ENCODE measurements at places on chromosomes 11 and 22. TPM values are rescaled to one million over a fixed set of nuclear protein-coding genes. Genes with fewer than 3 reads are reported as not detected.

GRCh38 chr11:63520606-63521170, 14.8 kb downstream of the LGALS12 start:
- no peaks in the 10 kb centered on the region for H3K36me3 ChIP-seq
- peaks cover 26% of the 10 kb centered on the region for H3K27me3 ChIP-seq
- H3K27ac ChIP-seq: no peak overlapping the region
- no peak for DNase-seq
- peaks cover 4% of the 10 kb centered on the region for H3K4me1 ChIP-seq

DNA sequence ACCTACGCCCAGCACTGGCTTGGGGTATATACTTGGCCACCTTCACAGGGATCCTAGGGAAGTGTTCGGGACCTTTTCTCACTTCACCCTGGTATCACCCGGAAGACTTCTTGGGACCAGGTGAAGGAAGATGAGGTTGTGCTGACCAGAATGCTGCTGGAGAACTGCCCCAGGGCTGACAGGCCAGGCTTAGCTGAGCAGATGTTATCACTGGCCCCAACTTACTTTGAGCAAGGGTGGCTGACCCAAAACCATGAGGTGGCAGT, 4.5 kb downstream of the FTH1 start:
- peak overlapping the region; percentile 90 for H3K27ac ChIP-seq
- H3K4me3 ChIP-seq: peak overlapping the region; percentile 53
- DNase-seq: no peak
- peaks cover 41% of the 10 kb centered on the region for H3K36me3 ChIP-seq

GRCh38 chr11:123755813-123756212, 1.5 kb upstream of the OR6X1 start:
- H3K36me3 ChIP-seq: no peaks in the 10 kb centered on the region
- no peak for DNase-seq
- no peak overlapping the region for H3K4me3 ChIP-seq
- peaks cover 37% of the 10 kb centered on the region for H3K27me3 ChIP-seq
- H3K27ac ChIP-seq: no peak overlapping the region

- no peak overlapping the region for H3K4me3 ChIP-seq
- DNase-seq: no peak
- no peaks in the 10 kb centered on the region for H3K36me3 ChIP-seq
- H3K27ac ChIP-seq: no peak overlapping the region
- no peaks in the 10 kb centered on the region for H3K27me3 ChIP-seq
Measured at GRCh38 chr22:38038426-38038825, 18.8 kb upstream of the PICK1 start.

The INPPL1 gene
- 289 TPM for total RNA-seq

The CWF19L2 gene
- total RNA-seq: 10.3 TPM
